ENCODE measurements at places on chromosomes 13 and 19. TPM values are rescaled to one million over a fixed set of nuclear protein-coding genes. Genes with fewer than 3 reads are reported as not detected.

ABCC4 gene
- total RNA-seq = 95.1 TPM

GRCh38 chr19:53906211-53907192, 2.6 kb upstream of the CACNG7 start:
- DNase-seq = no peak

GJB6 gene
- not detected for total RNA-seq

DNA sequence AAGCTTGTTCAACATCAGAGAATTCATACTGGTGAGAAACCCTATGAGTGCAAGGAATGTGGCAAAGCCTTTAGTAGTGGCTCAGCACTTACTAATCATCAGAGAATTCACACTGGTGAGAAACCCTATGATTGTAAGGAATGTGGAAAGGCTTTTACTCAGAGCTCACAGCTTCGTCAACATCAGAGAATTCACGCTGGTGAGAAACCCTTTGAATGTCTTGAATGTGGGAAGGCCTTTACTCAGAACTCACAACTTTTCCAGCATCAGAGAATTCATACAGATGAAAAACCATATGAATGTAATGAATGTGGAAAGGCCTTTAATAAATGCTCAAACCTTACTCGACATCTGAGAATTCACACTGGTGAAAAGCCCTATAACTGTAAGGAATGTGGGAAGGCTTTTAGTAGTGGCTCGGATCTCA, 25.2 kb downstream of the ZNF383 start:
- DNase-seq = no peak

DNA sequence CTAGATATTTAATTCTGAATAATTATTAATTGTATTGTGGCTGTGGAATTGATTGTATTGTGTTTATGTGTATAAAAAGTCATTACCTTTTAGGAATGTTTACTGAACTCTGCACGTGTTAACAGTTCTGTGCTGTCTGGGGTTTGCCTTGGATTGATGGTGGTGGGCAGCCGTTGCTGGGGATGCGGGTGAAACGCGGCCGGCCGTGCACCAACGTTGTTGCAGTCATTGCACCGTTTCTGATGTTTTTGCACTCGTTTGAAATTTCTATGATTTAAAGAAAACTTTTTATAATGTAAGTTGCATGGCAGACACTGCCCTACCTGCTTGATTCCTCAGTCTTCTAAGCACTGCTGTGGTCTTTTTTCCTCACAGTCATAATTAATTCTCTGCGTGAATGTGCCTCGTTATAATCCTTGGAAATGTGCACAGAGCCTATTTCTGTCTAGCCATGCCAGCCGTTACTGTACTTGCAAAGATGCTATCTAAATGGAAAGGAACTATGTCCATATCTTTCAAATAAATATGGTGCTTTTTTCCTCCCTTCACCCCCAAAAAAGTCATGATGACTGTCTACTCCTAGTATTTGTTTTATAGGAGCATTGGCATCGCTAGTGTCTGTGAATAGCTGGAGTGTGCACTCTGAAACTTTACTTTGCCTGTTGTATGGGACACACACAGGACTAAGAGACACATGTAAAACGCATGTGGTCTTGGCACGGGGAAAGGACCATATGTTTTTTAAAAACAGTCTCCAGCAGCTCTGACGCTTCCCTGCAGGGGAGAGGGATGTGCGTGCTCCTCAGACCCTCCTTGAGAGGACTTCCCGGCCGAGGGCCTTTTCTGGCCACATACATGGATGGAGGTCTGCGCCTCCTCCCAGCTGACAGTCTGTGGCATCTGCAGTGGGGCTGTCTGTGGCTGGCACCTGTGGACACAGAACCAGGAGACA, 40.7 kb upstream of the MCF2L start:
- DNase-seq = no peak

- no peak for DNase-seq
Observed at GRCh38 chr13:91554101-91554500, 155.7 kb downstream of the GPC5 start.

DNA sequence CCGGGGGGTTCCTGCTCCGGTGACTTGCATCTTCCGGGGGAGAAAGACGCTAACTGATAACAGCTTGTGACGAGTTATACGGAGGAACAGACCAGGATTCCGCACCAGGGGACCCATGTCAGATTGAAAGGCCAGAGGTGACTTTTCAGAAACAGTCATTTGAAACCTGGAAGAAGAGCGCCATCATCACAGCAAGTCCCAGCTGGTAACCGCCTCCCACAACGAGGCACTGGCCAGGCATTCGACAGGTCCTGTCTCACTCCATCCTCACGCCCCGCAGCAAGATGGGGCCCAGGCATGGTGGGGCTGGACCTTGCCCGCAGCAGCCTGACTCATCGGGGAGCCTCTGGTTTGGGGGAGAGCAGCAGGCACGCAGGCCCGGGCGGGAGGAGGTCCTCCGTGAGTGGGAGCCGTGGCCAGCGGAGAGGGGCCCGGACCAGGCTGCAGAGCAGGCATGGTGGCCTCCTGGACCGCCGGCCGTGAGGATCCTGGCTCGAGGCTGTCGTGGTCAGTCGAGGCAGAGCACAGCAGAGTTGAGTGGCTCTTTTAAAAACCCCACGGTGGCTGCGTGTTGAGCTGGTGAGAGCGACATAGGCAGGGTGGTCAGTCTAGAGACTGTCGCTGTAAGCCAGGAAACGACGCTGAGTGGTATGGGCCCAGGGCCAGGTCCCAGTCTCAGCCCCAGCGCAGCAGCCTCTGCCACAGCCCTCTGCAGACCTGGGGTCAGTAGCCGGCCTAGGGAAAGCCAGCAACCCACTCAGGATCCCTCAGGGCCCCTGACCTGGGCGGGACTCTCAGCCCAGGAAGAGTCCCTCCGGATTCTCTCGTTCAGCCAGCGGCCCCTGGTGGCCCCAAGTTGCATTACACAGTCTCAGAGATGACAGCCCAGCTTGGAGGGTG, 94.9 kb upstream of the MCF2L start:
- DNase-seq = peak; percentile 82

DNA sequence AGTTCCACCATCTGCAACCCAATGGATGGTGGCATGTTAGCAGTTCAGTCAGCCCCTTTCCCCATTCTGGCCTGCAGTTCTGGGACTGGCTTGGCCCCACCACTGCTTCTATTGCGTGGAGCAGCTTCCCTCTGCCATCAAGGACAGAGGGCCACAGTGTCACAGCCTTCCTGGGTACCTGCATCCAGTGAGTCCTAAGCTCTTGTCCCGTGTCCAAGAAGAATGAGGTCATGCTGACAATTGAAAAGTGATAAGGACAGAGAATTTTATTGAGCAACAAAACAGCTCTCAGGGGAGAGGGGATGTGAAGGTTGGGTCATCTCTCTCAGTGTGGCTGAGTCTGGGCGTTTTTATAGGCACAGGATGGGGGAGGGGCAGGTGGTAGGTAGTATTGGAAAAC, 33.5 kb upstream of the SIN3B start:
- no peak for DNase-seq

GRCh38 chr19:45153339-45154063, 7.3 kb downstream of the NKPD1 start:
- no peak for DNase-seq

- no peak for DNase-seq
Observed at GRCh38 chr13:49571299-49572240, 13.8 kb downstream of the RCBTB1 start.

- DNase-seq = no peak
Observed at GRCh38 chr19:55352040-55352439, 2.5 kb downstream of the COX6B2 start.

- no peak for DNase-seq
Observed at GRCh38 chr13:80029170-80029569, 311.8 kb downstream of the SPRY2 start.

Data from SK-MEL-5 (cell line).